T follicular helper cell (primary cell): ENCODE measurements at places on chromosomes 1 and 21.

DNA sequence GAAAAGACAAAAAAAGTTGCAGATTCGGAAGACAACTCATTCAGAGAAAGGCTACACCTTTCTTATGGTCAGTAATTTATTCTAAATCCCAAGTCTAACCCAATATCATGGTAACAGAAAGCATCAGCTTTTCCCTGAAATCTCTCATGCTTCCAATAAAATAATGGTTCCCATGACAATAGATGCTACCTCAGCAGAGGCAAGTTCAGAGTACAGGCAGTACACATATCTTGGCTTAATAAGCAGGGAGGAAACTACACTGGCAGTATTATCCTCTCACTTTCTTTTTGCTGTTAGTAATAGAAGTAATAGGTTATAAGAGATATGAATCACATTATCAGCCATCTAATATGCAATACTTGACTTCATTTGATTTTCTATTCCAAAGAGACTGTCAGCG is 137.1 kb downstream of the DPYD start:
- DNase-seq, result no peak

- DNase-seq, result no peak
Measured at GRCh38 chr1:33183306-33183705, 1.5 kb upstream of the TRIM62 start.

DNA sequence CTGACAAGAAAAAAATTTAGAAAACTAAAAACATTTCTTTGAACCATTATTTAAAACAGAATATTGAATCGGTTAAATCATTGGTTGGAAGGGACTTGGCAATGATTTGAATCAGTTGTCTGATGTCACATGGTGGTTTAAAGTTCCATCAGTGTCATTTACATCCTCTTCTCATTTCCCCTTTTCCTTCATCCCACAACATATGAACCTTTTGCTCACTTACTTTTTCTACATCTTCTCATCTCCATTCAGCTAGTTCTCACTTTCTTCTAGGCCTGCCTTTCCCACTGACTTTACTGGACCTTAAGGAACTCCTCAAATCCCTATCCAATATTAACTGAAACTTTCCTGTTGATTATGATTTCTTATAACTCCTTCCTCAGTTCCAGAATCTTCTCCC is 58.5 kb downstream of the PHACTR4 start:
- DNase-seq, result no peak

- no peak for DNase-seq
Measured at GRCh38 chr1:171081314-171081753, 9.4 kb upstream of the FMO3 start.

DNA sequence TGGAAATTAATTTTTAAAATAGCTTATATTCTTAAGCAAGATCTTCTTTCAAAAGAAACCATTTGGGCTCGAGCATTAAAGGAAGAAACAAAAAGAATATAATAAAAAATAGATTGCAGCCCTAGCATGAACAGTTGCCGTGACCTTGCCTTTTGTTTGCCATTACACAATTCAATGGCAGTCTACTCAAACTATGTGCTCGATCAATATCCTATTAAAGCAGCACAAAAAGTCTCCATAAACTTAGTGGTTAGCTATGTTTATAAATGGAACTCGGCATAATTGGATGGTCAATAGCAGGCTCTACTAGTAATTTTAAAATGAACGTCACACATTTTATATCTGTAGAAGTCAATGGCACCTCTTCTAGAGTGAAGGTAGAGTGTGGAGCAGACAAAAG is 256.5 kb downstream of the NFIA start:
- DNase-seq, result no peak

- DNase-seq, result no peak
Measured at GRCh38 chr1:213615226-213615916, 372.4 kb upstream of the PROX1 start.

DNA sequence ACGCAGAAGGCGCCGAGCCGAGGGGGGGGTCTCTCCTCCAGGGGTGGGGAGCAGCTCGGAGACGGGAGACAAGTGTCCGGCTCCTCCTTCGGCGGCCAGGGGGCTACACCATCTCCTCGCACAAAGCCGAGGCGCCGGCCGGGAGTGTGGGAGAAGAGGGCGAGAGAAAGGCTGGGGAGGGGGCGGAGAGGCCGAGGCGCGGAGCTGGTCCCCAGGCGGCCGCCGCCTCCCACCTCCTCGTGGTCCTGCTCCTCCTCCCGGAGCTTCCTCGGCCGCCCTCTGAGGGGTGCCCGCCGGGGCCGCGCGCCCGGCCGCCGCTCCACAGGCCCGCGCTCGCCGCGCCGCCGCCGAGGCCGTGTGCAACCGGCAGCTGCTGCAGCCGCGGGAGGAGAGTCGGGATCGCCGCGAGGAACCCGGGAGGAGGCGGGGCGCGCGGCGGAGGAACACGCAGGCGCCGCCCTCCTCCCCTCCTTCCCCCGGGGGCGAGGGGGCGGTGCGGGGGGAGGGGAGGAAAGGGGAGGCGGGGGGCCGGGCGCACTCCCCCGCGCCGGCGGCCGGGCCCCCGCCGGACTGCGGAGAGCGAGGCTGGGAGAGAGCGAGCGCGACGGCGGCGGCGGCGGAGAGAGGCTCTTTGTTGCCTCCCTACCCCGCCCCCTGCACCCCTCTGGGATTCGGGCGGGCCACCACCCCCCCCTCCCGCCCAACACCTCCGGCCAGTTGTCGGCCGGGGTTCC is at the start of gene ENAH:
TSS of gene ENAH (minus strand) at position 395 of the 734 bp plus-strand sequence. CDS start 433 bp downstream, outside the sequence.
- no peak for DNase-seq

DNA sequence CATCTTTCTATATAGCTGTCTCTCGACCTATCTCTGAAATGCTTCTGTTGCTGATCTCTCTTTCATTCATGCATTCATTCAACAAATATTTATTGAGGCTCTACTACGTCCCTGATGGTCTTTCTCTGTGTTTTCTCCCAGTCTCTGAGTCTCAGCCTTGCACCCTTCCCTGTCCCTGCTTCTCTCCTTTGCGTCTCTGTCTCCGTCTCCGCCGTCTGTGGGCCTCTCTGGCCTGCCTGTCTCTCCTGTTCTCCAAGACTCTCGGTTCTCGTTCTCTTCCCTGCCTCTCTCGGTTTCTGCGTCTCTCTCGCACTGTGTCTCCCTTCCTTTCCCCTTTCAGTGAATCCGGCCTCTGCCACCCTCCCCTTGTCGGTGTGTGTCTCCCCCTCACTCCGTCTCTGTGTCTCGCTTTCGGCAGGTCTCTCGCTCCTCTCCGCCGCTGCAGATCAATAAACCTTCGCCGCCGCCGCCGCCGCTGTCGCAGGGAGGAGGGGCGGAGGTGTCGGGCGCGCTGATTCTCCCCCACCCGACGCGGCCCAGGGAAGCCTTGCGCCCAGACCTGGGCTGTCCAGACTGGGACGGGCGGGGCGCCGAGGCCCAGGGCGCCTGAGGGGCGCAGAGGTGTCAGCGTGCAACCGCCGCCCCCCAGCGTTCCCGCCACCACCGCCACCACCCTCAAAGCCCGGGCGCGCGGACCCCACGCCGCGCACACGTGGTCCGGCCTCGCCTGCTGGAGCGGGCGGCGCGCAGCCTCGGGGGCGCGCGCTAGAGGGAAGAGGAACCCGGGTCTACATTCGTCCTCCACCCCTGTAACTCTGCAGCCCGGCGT is 3.0 kb downstream of the EFNA3 start:
- DNase-seq, result peak; percentile 22

GRCh38 chr1:154695985-154696384 is 88.0 kb upstream of the ADAR start:
- DNase-seq, result no peak

- no peak for DNase-seq
Measured at GRCh38 chr21:44763451-44764318, 37.9 kb downstream of the UBE2G2 start.

DNA sequence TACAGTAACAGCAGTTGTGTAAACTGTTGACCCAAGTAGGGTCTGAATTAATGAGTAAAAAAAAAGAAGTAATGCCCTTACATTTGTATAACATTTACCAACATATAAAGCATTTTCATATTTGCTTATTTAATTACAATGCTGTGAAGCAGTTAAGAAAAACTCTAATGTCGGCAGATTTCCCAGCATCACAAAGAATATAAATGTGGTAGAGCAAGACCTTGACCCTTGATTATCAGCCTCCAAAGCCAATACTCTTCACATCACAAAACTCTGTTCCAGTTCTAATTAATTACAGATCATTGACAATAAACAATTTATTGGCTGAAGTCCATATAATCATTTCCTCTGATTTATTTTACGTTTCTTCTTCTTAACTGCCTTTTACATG is 130.2 kb downstream of the DUSP10 start:
- DNase-seq, result no peak

DNA sequence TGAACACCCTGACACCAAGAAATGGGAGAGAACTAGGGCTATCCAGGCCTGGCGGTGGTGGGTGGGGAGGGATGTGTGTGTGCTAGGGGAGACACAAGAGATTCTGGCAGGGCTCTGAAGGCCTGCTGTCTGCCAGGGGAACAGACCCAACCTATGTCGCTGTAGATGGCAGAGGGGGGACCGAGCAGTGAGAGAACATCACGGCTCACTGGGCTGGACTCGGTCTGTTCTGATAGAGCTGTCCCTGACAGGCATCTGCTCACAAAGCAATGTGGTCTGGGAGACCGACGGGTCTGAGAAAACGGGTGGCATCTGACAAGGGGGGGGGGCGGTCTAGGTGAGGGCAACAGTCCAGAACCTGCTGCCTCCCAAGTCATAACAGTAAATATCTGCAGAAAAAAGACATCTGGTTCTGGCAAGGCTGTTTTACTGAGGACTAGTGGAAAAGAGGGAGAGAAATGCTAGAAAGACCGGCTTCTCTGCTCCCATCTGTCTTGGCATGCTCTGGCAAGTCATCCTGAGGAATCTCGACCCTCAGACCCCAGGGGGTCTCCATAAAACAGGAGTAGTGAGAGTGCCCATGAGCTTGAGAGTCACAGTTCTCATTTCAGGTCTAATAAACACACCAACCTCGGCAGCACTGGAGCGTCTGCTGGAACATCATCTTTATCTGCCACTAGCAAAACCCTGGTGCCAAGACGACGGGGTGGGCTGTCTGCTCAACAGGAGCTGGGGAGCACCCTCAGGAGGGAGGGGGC is 36.5 kb downstream of the SLC66A1 start:
- DNase-seq, result no peak

DNA sequence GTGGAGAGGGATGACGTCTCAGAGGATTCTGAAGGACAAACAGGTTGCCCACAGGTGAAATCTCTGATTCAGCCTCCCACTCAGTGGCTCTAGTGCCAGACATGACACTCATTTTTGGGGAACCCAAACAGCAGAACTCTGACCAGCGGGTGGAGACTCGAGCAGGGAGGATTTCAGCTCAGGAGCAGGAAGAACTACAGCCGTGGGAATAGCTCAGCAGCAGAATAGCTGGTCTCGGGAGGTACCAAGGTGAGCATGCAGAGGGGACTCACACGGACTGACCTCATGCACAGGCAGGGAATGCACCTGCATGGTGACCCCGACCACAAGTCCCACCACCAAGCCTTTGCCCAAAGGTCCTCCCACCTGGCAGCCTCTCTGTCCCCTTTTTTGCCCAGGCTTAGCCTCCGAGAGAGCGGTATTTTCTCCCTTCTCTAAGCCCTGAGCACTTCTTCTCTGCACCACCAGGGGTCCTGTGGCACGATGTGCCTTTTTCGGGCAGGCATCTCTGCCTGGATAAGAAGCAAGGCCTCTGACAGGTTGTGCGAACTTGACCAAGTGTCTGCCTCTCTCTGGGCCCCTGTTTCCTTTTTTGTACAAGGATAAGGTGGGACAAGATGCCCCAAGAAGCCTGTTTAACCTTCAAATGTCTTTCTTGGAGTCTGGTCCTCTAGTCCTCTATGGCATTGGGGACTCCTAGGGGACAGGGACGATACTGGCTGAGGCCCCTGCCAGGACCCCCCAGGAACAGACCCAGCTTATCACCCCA is 8.8 kb upstream of the FGR start:
- DNase-seq, result peak; percentile 56

DNA sequence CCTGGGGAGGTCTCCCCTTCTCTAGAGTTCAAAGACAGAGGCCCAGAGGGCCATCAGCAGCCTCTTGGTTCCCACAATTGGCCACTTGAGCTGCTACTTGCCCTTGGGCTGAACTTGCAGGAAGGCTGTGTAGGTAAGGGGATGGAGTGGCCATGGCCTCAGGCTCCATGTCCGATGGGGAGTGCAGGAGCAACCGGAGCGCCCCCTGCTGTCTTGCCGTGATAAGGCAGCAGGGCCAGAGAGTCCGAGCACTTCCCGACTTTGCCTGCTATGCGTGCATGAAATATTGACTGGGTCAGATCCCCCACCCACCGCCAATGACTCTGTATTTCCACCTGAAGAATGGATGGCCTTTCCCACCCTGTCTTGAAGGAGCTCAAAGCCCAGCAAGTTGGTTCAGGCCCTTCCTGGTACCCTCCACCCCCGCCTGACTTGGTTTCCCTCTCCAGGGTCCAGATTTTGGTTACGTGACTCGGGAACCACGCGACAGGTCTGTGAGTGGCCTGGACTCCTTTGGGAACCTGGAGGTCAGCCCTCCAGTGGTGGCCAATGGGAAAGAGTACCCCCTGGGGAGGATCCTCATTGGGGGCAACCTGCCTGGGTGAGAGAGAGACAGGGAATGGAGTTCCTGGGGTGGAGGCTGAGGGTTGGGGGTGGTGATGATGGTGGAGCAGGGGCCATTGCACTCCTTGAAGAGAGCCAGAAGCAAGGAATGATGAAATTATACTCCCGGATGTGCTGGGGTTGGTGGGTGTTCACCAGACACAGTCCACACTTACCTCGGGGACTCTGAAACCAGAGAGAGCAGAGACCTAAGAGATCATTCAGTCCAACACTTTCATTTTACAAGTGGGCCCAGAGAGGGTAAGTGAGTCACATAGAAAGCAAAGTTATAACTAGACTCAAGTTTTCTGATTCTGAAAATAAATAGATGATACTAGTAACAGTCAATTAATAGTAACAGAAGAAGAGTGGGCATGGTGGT is 25.6 kb downstream of the PADI3 start:
- DNase-seq, result no peak

DNA sequence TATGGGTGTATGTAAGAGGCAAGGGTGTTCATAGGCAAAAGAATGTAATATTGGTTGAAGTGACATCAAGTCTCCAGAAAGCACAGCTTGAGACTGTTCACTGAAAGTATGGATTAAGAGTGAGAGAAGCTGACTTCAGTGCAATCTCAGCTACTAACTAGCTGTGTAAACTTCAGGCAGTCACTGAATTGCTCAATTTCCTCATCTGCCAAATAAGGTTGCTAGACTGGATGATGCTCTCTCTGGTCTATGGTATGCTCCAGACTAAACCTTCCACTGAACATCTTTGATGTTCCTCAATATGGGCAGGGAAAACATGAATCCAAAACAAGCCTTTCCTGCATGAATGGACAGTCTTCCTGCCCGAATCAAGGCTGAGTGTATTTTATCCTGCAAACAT is 111.8 kb upstream of the USH2A start:
- no peak for DNase-seq

DNA sequence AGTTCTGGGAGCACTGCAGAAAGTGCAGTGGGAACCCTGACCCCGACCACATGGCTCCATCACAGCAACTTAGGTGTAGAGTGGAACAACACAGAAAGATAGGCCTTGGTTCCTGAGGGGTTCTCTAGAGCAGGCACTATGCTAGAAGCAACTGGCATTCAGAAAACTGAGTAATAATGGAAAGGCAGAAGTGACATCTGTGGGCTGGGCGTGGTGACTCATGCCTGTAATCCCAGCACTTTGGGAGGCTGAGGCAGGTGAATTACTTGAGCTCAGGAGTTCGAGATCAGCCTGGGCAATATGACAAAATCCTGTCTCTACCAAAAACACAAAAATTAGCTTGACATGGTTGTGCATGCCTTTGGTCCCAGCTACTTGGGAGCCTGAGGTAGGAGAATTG is 5.3 kb downstream of the MRPS15 start:
- no peak for DNase-seq

GRCh38 chr1:227869851-227870305 is 54.4 kb downstream of the PRSS38 start:
- no peak for DNase-seq
